Activated CD4-positive, alpha-beta T cell treated with anti-CD3 and anti-CD28 coated beads, Interleukin-2, amount 10 ng/mL, durations not matched to agents 24 days and 14 days (primary cell): ENCODE measurements at places on chromosomes 5 and 9. TPM values are rescaled to one million over a fixed set of nuclear protein-coding genes. Genes with fewer than 3 reads are reported as not detected.

ZNF354B gene
- total RNA-seq = 13.5 and 17.0 TPM in 2 replicates

SARDH gene
- total RNA-seq = 0.54 and 0.68 TPM in 2 replicates

TUSC1 gene
- total RNA-seq = 0.42 and 0.50 TPM in 2 replicates

ENC1 gene
- 1.2 and 2.0 TPM in 2 replicates for total RNA-seq

ARL14EPL gene
- not detected in 2 replicates for total RNA-seq

DNA sequence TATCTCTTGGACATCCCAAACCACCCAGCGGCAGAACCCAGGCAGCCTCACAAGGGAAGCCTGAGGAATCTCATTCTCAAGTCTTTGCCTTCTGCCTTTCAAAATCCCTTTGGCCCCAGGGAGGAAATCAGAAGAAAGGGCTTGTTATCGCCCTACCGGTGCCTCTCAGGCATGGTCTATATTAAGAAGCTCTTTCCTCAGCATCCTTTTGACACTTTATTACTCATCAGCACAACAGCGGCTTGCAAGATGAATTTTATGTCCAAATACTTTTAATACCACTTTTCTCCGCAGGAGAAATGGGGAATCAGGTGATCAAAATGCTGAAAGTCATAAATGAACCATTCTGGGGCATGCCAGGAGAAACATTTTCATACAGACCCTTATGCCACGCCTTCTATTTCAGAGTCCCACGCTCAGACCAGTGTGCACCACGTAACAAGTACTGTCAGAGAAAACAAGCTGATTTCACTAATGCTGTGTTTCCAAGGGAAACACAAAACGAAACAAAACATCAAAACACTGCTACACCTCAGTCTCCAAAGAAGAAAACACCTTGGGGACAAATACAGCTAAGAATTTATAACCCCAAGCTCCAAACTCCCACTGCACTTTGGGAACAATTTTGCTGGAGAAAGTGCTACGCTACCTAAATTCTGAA is 30.0 kb downstream of the RAPGEF1 start:
- DNase-seq = peak; percentile 85

- no peak for DNase-seq
Measured at GRCh38 chr5:3214396-3214795, 381.2 kb upstream of the IRX1 start.

DNA sequence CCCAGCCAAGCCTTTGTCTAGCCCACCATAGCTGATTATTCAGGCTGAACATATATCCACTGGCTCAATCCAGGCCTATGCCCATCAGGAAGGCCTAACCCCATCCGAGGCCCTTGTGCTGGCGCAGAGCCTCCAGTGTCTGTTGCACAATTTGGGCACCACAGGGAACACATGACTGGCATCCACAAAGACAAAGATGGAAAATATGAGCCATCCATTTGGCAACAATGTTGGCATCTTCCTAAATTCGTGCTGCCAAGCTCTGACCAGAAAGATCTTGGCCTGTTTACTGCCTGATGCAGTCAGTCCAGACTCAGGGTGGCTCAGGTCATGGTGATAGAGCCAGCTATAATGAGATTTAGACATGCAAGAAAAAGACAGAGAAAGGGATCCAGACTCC is 233.8 kb downstream of the PIK3R1 start:
- DNase-seq = no peak

DNA sequence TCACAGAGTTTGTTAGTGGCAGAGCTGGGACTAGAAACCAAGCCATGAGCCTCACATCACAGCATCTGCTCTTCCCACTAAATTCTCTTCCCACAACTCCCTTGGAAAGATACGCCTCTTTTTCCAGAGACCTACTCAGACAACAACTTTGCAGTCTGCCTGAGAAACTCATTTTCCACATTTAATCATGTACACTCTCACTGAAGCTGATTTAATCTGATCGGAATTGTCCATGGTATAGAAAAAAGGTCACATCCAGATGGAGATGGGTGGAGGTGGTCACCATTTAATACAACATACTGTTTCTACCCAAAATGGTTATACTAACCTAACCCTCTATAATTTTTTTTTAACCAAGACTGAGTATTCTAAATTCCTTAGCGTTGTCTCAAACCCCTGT is 366.2 kb downstream of the ENC1 start:
- no peak for DNase-seq

GRCh38 chr9:9341203-9341602 is 1271.6 kb downstream of the PTPRD start:
- DNase-seq = no peak

DNA sequence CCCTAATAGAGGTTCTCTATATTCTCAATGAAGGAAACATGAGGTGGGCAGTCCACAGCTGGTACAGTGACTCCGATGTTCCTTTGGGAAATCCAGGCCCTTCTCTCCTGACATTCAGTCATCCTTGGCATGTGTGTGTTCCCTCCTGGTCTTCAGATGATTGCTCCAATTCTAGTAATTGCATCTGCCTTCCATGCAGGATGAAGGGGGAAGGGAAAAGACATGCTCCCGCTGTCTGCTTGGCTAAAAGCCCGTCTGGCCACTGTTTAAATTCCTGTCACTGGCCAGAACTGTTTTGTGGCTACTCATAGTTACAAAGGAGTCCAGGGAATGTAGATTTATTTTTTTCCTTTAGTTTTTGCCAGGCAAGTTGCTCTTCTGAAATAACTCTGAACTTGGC is 65.0 kb downstream of the MAST4 start:
- peak; percentile 33 for DNase-seq

- no peak for DNase-seq
Measured at GRCh38 chr5:172630986-172631385, 10.1 kb upstream of the NEURL1B start.

GRCh38 chr5:160061770-160062169 is 52.8 kb downstream of the TTC1 start:
- DNase-seq = no peak

- no peak for DNase-seq
Measured at GRCh38 chr9:114574438-114574837, 13.1 kb upstream of the ATP6V1G1 start.

DNA sequence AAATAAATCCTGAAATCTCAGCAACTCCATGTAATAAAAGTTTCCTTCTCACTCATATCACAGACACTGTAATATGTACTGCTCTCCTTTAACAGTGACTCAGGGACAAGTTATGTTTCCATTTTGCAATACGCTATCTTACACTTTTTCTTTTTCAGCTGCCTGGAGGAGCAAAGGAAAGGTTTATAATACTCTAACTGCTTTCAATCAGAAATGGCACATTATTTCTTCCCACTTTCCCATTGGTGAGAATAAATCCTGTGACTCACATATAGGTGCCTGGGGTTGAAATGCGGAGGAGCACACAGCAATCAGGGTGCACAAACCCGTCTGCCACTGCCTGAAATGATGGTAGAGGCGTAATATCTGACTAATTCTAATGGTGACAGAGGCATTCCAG is 186.6 kb downstream of the HINT1 start:
- DNase-seq = no peak
